ENCODE measurements at places on chromosomes 7 and 10. TPM values are rescaled to one million over a fixed set of nuclear protein-coding genes. Genes with fewer than 3 reads are reported as not detected.

INMT gene
- total RNA-seq: 121 TPM

DNA sequence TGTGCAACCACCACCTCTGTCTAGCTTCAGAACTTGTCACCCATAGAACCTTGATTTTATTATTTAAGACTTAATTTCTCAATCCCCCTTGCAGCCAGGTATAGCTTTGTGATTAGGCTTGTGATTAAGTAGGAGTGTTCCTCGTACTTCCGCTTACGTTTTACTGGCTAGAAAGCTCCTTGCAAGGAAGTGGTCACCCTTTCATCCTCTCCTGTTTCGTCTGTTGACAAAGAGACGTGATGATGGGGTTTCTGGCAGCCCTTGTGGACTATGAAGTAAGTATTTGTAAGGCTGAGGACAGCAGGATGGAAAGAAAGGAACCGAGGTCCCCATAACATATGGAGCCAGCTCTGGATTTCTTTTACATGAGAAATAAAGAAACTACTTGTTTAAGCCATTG lies 86.5 kb upstream of the KDM7A start:
- no peak for ATAC-seq

DNA sequence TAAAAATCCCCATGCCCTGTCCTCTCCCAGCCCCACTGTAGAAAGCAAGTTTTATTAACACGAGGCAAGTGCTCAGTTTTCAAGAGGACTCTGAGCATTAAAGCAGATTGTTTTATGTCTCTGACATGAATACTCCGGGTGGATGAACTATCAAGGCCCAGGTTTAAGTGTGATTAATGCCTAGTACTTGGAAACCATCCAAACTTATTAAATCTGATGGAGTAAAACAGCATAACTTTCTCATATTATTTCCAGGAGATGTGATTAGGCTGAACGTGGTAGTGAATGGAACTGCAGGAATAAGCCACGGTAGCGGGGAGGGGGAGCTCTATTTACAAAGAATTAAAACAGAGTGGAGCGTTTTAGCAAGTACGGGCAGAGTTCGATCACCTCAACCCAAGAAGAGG lies 144.2 kb upstream of the RNF32 start:
- ATAC-seq: no peak

- ATAC-seq: no peak
Observed at GRCh38 chr7:3201306-3201705, 99.7 kb upstream of the SDK1 start.

DNA sequence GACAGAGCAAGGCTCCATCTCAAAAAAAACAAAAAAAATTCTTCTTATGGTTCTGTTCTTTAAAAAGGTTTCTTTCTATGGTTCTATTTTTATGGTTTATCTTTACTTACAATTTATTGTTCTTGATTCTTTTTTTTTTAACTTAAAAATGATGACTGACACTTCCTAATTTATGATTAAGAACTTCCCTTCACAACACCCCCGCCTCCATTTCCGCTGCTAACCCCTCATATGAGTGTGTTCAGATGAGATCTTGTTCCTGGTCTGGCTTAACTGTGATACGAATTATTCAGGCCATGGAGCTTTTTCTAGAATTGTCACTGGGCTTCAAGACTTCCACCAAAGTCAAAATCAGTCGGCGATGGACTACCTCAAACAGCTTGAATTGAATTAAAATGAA lies 33.9 kb downstream of the PTER start:
- no peak for ATAC-seq

DNA sequence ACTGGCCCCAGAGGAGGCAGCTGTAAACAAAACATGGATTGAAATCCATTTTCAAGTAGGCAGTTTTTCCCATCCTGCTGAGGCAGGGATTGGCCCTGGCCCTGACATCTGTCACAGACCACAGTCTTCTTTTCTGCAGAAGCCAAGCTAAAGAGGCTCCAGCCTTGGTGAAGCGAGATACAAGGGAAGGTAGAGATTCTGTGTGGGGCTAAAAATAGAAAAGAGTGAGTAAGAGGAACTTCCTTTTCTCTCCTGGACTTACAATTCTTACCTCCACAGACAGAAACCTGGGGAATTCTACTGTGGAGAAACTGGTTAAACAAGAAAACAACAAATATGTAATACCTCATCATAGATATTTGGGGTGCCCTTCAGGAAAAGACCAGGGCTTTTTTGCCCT lies 624.8 kb upstream of the FZD8 start:
- ATAC-seq: no peak

DNA sequence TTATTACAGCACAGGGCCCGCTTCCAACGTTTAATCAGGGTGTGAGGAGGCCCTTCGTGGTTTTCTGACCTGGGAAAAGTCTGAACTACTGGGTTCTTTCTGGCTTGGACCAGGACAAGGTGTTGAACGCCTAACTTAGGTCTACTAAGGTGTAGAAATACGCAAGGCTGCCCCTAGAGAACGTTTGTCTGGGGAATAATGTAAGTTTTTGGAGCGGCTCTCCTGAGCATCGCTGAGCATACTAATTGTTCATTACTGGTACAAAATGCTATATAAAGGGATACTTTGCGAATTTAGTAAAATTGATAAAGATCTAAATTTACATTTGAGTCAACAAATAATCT lies 32.4 kb upstream of the TOMM7 start:
- ATAC-seq: no peak

All from gastroesophageal sphincter (tissue), 4 donors.